ENCODE measurements at places on chromosomes 12 and 14. TPM values are rescaled to one million over a fixed set of nuclear protein-coding genes. Genes with fewer than 3 reads are reported as not detected.

The LRP1 gene
- total RNA-seq: 146 TPM

GRCh38 chr14:88359500-88359899 is 26.0 kb upstream of the SPATA7 start:
- no peak for DNase-seq

The MGP gene
- total RNA-seq: 487 TPM

- DNase-seq: no peak
Measured at GRCh38 chr12:40216516-40217288, 8.1 kb upstream of the LRRK2 start.

DNA sequence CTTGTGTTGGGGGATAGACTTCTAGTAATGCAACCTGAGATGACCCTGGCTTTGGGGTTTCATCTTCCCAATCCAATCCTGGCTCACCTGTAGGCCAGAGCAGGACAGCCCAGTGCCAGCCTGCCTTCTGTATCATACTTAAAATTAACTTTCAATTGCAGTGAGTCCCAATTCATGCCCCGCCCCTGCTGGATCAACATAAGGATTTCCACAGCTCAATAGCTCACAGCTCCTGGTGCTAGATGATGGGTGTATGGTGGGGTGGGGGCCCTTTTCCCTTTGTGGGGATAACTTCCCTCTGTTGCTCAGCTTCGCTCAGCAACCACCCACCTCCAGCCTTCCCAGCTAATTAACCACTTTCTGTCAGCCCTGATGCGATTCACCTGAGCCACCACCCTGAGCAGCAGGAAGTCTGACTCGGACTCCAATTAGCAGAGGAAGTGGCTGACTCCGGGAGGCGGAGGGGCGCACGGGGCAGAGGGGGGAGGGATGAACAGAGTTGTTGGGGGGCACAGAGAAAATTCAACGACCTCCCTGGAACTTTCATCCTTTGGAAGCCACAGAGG is 24.3 kb upstream of the CHGA start:
- DNase-seq: no peak

DNA sequence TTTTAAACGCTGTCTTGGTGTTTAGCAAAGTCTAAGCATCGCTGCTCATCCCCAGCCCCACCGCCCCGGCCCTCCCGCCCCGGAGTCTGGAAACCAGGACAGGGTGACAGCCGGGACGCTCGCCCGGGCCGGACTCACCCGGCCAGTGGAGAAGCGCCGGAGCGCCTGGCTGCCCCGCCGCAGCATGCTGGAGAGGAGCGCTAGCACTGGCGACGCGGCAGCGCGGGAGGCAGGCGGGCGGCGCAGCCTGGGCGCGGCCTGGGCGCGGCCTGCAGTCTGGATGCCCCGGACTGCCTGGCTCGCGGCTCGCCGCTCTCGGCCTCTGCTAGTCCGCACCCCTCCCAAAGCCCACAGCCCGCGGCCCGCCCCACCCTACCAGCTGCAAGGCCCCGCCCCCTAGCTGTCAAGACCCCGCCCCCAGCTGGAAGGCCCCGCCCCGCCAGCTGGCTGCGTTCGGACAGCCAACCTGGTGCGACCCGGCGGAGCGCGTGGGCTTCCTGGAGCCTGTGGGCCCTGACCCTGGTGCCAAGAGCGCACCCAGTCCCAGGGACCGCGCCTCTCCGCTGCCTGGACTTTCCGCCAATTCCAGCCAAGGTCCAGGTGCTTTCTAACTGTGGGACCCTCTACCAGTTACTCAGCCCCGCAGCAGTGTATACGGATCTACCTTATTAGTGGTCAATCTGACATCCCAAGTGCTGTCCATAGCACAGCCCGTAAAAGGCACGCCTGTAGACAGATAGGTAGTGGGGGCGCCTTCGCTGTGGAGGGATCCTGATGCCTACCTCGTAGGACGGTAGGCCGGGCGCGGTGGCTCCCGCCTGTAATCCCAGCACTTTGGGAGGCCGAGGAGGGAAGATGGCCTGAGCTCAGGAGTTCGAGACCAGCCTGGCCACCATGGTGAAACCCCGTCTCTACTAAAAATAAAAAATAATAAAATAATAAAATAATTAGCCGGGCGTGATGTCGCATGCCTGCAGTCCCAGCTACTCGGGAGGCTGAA is at the start of gene ALDH1L2:
Gene ALDH1L2 (minus strand): TSS at position 208 of the 1,000 bp plus-strand sequence. CDS start 22 bp downstream, at position 186.
- DNase-seq: no peak

DNA sequence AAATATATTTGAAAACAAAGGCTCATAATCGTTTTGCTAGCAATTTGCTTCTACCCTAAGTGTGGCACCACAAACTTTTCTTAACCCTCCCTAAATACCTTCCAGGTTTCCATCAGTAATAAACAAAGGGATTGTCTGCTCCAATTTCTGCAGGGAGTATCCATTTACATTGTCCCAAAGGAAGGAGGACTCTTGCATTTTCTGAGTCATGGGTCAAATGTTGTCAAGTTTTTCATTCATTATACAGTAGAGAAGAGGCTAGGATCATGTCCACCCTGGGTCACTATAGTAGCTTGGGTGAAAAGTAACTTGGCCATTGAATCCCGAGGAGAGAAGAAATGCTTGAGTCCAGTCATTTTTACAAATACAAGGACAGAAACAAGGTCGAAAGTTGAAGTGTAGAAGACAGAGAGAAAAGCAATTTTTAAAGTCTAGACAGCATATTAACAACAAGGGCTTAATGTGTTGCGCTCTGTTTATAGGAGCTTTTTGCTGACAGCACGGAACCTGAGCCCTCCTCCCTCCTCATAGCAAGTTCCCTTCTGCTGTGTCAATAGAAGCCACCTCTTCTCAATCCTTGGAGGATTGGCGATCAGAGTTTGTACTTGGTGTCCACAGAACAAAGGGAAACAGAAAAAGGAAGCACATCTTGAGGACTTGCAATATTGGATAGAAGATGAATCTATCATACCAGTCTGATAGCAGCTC is 53.1 kb downstream of the TMEM30B start:
- no peak for DNase-seq
